Naive thymus-derived CD8-positive, alpha-beta T cell (primary cell): ENCODE measurements at places on chromosomes 5 and 9. TPM values are rescaled to one million over a fixed set of nuclear protein-coding genes. Genes with fewer than 3 reads are reported as not detected.

FOXD4L3 gene
- 0.25 TPM for total RNA-seq

LVRN gene
- total RNA-seq: not detected

DNA sequence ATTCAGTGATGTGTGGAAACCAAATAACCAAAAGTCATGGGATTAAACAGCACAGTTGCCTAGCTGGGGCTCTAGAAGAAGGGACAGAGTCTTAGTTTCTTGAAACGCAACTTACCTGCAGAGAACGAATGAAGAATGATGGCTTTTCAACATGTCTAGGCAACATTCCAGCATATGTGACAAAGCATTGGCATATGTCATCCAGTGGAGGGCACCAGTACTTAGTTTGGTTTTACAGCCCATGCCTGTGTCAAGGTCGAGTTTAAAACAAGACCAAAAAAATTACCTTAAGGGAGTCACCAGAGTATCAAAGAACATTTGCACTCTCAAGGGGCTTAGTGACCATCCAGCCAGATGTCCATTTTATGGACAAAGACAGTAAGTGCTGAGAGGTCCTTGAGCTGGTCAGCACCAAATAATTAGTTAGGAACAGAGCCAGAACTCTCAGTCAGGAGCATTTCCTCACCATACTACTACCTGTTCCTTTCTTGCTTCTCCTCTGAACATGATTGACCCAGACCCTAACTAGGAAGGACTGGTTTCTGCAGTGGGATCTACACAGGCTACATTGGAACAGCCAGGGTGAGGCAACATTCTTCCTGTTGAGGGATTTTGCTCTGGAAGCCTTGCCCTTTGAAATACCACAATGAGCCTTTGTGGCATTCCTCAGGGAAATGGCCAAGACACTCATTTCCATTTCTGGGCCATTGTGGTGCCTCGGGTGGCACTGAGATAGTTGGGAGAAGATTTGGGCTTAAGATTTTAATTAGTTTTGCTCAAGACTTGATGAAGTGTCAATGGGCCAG lies 75.4 kb upstream of the ANKH start:
- peak; percentile 39 for DNase-seq

DNA sequence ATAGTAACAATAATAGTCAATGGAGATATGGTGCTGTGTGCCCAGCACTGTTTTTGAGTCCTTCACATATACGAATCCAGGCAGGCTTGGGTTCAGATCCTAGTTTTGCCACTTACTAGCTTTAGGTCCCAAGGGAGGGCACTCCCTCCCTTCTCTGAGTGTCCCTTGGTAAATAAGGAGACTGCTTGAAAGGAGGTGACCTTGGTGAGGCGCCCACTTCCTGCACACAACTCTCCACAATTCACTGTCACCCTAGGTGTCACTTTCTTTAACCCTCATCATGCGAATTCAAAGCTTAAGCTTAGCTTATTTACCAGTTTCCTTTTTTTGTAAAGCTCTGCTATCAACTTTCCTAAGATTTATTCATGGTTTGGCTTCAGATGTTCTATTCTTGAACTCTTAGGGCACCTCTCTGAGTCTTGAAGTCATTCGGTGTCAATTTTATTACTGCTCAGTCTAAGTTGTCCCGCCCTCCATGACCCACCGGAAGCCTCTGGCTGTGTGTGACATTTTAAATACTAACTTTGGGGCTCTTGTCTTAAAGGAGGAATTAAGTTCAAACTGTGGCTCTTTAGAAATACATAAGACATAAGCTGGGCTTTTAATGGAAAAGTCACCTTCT lies 170.7 kb upstream of the ZNF618 start:
- DNase-seq: no peak

DNA sequence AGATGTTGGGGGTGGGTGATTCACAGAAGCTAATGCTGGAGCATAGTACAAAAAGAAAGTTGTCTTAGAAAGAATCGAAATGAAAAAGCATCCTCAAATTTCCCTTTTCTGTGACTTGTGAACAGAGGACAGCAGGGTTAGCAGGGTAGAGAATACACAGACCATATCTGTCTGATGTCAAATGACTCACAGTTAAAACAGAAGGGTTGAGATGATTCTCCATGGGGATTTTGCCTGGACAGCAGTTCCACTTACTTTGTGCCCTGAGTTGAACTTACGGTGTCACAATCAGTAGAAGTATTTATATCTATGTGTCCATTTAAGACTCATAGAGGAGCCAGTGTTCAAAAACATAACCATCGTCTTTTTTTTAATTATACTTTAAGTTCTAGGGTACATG lies 801.6 kb downstream of the KCTD16 start:
- DNase-seq: no peak

GRCh38 chr5:143596824-143597223 lies 193.3 kb upstream of the NR3C1 start:
- DNase-seq: no peak

- DNase-seq: no peak
Measured at GRCh38 chr5:43663916-43664315, 60.9 kb downstream of the NNT start.

- DNase-seq: no peak
Measured at GRCh38 chr9:114856215-114856941, 50.5 kb upstream of the TNFSF15 start.

DNA sequence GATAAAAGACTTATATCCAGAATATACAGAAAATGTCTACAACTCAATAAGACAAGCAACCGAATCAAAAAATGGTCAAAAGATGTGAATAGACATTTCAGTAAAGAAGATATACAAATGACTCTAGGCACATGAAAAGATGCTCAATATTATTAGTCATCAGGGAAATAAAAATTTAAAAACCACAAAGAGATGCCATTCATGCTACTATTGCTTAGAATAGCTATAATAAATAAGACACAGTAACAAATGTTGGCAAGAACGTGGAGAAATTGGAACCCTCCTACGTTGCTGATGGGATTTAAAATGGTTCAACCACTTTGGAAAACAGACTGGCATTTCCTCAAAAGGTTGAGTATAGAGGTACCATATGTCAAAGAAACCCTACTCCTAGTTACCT lies 39.8 kb downstream of the POLK start:
- DNase-seq: no peak

DNA sequence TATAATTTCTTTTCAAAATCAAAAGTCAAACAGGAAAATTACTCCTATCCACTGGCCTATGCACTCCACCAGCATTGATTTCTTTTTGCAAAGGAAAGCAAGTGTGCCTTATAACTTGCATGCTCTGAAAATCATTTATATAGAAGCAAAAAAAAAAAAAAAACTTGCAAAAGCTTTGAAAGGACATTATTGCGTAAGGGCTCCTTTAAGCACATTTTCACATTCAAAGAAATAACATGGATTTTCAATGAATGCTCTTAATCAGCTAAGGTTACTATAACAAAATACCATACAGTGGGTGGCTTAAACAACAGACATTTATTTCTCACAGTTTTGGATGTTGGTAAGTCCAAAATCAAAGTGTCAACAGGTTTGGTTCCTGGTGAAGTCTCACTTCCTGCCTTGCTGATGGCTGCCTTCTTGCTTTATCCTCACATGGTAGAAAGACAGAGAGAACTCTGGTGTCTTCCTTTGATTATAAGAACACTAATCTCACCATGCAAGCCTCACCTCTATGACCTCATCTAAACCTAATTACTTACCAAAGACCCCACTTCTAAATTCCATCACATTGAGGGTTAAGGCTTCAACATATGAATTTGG lies 755.2 kb upstream of the CDH10 start:
- DNase-seq: no peak

- DNase-seq: no peak
Measured at GRCh38 chr9:28758971-28759370, 1185.7 kb upstream of the C9orf72 start.
